ENCODE measurements at places on chromosomes 3 and 15. TPM values are rescaled to one million over a fixed set of nuclear protein-coding genes. Genes with fewer than 3 reads are reported as not detected.

The CELSR3 gene
- total RNA-seq = 7.7 TPM

The NTRK3 gene
- total RNA-seq = not detected

The AMIGO3 gene
- 0.72 TPM for total RNA-seq

The GOLGA6D gene
- total RNA-seq = not detected

The TTLL13 gene
- 0.39 TPM for total RNA-seq

The COPG1 gene
- 225 TPM for total RNA-seq

The SPATA12 gene
- 0.10 TPM for total RNA-seq

The CCDC80 gene
- 0.64 TPM for total RNA-seq

GRCh38 chr15:77001351-77001750 is 6.4 kb downstream of the PSTPIP1 start:
- no peak for DNase-seq

DNA sequence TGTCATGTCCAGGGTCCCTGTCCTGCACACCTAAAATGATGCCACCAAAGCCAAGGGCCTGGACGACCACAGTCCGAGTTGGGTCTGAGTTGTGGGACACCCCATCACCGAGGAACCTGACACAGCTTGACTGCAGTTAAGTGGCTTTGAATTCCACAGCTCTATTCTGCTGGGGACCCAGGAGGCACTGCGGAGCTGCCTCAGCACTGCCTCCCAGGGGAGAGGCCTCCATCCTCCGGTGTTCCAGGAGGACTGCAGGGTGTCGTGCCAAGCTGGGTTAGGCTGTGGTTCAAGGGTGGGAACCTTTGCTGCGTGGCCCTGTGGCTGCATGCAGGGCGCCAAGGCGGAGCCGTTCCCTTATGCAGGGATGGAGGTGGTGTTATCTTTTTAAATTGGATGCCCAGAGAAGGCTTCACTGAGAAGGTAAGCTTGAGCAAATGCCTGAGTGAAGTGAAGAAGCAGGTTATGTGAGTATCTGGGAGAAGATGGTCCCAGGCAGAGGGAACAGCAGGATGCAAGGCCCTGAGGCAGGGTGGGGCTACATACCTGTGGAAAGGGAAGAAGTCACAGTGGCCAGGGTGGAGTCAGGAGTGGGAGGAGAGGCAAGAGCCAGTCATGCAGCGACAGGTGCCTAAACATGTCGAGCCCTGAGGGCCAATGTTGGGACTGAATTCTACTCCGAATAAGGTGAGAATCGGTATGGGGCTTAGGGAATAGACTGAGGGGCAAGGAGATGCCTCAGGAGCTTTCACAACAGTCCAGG is 144.8 kb downstream of the TPRA1 start:
- DNase-seq = no peak

GRCh38 chr3:94525043-94525442 is 462.2 kb downstream of the NSUN3 start:
- DNase-seq = no peak

- no peak for DNase-seq
Measured at GRCh38 chr3:5390221-5390620, 202.7 kb downstream of the EDEM1 start.

GRCh38 chr3:59821274-59821673 is 771.4 kb upstream of the CFAP20DC start:
- no peak for DNase-seq

DNA sequence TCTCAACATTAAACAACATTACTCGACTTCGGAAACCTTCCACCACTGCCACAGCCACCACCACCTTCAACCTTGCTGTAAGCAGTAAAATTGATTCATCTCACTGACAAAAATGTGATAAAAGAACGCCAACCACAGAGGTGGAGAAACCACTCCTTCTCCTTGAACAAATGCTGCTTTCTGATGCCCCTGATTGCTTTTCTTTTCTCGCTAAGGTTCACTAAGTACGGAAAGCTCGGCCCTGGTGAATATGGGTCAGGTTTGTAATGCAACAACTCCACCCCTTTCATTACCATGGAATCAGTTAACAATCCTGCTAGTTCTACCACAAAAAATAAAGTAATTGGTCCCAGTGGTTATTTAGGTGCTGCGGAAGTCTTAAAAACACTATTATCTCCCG is 44.9 kb downstream of the MEIS2 start:
- DNase-seq = no peak

- no peak for DNase-seq
Measured at GRCh38 chr15:90200534-90201129, 498 bp upstream of the SEMA4B start.

DNA sequence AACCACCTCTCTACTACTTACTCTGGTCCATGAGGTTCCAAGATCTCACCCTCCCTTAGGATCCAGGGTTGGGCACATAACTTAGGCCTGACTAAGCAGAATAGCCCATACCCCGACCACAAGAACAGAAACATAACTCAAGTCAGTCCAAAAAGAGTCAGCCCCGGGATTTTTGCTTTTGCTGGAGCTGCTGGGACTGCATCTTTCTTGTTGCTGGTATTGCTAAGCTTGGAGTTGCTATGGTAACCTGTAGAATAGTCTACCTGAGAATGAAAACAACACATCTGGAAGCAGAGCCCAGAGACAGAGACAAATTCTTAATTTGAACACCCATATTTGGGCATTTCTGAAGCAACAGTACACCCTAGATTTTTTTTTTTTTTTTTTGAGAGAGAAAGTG is 6.5 kb downstream of the RUBCN start:
- no peak for DNase-seq

GRCh38 chr3:42398080-42398479 is 12.3 kb downstream of the LYZL4 start:
- no peak for DNase-seq

DNA sequence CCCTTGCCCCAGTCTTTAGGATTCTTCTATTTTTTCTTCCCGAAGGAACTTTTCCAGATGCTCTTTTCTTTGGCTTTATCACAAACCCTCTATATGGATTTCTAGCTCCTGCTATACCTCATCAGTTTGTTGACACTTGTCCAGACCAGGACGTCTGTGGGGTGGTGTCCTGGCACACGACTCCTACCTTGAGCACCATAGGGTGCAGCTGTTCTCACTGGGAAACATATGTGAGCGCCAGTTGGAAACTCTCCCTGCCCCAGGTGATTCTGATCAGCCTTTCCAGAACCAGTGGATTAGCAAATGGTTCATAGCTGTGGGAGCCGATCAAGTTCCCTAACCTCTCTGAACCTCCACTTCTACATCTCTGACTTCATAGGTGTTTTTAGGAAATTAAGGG is 40.6 kb upstream of the USP3 start:
- no peak for DNase-seq

GRCh38 chr3:53493963-53494791 is at the start of gene CACNA1D:
TSS of gene CACNA1D (plus strand) at chr3:53494611. CDS start at chr3:53495167, 556 bp downstream.
- DNase-seq = no peak

DNA sequence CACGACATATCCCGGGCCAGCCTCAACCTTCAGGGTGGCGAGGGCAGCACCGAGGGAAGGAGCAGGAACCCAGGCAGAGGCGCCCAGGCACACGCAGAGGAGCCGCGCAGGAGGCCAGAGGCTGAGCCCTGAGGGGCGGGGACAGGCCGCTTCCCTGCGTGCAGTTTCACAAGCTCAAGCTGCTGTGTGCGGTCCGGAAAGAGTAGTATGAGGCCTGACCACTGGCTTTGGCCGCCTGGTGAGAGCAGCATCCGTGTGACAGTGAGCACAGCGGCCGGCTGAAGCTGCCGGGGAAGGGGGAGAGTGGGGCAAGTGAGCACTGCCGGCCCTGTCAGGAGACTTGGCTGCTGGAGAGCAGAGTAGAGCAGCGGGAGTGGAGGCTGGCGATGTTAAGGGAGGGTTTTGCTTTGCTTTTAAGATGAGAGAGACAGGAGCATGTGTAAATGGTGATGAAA is 8.7 kb downstream of the ZDHHC19 start:
- no peak for DNase-seq

DNA sequence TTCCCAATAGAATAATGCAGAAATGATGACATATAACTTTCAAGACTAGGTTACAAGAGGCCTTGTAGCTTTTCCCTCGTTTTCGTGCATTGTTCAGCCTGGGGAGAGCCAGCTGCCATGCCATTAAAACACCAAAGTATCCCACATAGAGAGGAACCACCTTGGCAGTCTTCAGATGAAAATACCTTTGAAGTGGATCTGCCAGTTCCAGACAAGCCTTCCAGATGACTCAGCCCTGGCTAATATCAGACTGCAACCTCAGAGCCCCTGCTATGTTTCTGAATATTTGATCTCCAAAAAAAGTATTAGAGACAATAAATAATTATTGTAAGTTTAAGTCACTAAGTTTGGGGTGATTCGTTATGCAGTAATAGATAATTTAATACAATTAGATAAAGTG is 294.3 kb upstream of the GBE1 start:
- DNase-seq = no peak

- no peak for DNase-seq
Measured at GRCh38 chr3:47910233-47910632, 106.0 kb downstream of the MAP4 start.

DNA sequence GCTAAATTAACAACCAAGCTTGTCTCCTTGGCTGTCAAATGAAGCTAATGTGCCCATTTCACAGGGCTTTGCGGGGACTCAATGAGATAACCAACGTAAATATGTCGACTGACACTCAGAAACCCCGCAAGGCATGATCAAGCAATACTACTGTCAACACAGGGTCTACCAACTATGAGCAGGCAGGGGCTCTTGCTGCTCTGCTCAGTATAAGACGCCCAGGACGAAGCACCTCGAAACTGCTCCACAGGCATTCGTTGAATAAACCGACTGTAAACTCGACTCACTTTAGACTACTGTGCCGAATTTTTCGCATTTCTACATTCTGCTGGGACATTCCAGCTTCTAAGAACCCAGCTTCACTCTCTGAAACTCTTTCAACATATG is 55.0 kb downstream of the FEZF2 start:
- no peak for DNase-seq

GRCh38 chr15:56886363-56886931 is 32.0 kb upstream of the TCF12 start:
- no peak for DNase-seq

DNA sequence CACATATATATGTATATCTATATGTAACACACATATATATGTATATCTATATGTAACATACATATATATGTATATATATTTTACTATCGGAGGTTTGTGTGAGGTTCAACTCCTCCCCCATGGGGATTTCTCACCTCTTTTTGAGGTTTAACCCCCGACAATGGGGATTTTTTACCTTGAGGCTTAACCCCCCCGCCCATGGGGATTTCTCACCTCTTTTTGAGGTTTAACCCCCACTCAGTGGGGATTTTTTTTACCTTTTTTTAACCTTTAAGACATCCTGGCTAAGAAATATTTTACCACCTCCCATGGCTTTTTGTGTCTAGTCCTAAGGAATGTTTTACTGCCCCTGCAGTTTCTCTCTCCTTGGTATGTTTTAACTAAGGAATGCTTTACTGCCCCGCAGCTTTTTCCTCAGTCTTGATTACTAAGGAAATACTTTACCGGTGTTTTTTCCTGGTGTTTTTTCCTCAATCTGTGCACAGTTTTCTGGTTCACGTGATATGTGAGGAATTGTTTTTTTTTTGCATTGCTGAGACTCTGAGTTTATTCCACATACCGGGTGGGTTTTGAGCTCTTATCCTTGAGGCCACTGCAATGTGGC is 185.2 kb downstream of the KLF13 start:
- DNase-seq = no peak

- no peak for DNase-seq
Measured at GRCh38 chr15:81776976-81777375, 268.8 kb downstream of the MEX3B start.

- DNase-seq = no peak
Measured at GRCh38 chr3:63400246-63400860, 122.2 kb downstream of the SYNPR start.
